Left ventricle myocardium inferior (tissue), 1 donor: ENCODE measurements at places on chromosomes 1 and 21. TPM values are rescaled to one million over a fixed set of nuclear protein-coding genes. Genes with fewer than 3 reads are reported as not detected.

The HJV gene
- 90.3 TPM for total RNA-seq

The BARHL2 gene
- total RNA-seq, result not detected

The RAB42 gene
- 1.2 TPM for total RNA-seq

- DNase-seq, result no peak
Observed at GRCh38 chr1:84698151-84699110, 8.2 kb upstream of the SSX2IP start.

- DNase-seq, result no peak
Observed at GRCh38 chr1:193185901-193186731, at the start of gene B3GALT2. Gene B3GALT2 (minus strand): TSS chr1:193186613. CDS start chr1:193181562, 5,051 bp downstream.
